Activated CD4-positive, alpha-beta T cell treated with anti-CD3 and anti-CD28 coated beads for 4 hours (primary cell): ENCODE measurements at places on chromosomes 3 and 15.

GRCh38 chr15:92505611-92506010, 111.9 kb downstream of the ST8SIA2 start:
- DNase-seq: no peak

DNA sequence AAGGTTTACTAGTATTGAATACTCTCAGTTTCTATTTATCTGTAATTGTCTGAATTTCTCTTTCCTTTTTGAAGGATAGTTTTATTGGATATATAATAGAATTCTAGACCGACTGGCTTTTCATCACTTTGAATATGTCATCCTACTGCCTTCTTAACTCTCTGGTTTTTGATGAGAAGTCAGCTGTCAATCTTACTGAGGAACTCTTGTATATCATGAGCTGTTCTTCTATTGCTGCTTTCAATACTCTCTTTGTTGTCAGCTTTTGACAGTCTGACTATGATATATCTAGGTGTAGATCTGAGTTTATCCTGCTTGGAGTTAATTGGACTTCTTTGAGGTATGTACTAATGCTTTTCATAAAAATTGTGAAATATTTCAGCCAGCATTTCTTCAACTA, 333.8 kb downstream of the PLCL2 start:
- no peak for DNase-seq

DNA sequence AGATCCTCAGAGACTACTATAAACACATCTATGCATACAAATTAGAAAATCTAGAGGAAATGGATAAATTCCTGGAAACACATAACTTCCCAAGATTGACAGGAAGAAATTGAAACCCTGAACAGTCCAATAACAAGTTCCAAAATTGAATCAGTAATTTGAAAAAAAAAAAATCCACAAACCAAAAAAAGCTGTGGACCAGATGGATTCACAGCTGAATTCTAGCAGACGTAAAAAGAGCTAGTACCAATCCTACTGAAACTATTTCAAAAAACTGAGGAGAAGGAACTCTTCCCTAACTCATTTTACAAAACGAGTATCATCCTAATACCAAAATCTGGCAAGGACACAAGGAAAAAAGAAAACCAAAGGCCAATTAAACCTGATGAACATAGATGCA, 77.0 kb upstream of the FXR1 start:
- DNase-seq: no peak

- DNase-seq: no peak
These were observed 14.6 kb upstream of the ATP10A start for GRCh38 chr15:25877681-25878080.
